Mammary epithelial cell (primary cell): ENCODE measurements at places on chromosomes 1 and 21. TPM values are rescaled to one million over a fixed set of nuclear protein-coding genes. Genes with fewer than 3 reads are reported as not detected.

The USH2A gene
- total RNA-seq, result not detected in 2 replicates

The ZNF697 gene
- 7.3 TPM for total RNA-seq

The GBP6 gene
- total RNA-seq, result 7.0 TPM

The C1orf185 gene
- not detected in 2 replicates for total RNA-seq

The GLRX2 gene
- total RNA-seq, result 6.7 TPM

The NUP210L gene
- under 0.01 TPM for total RNA-seq

The SLC27A3 gene
- 3.2 and 6.9 TPM in 2 replicates for total RNA-seq

The RNU1-2 gene
- 1,042 and 1,398 TPM in 2 replicates for total RNA-seq

The OR2T8 gene
- not detected in 2 replicates for total RNA-seq

The ADCY10 gene
- total RNA-seq, result 0.17 TPM

The TBCE gene
- 15.8 TPM for total RNA-seq

The BSND gene
- total RNA-seq, result not detected in 2 replicates

The ATXN7L2 gene
- 0.83 TPM for total RNA-seq

The ENSA gene
- 175 and 178 TPM in 2 replicates for total RNA-seq

The GCSAML gene
- not detected for total RNA-seq

The PCAT6 gene
- 4.1 and 5.6 TPM in 2 replicates for total RNA-seq

The LAPTM5 gene
- not detected for total RNA-seq

The MDM4 gene
- 21.7 TPM for total RNA-seq

The SLC44A5 gene
- 3.2 TPM for total RNA-seq

The CBR3 gene
- 1.2 TPM for total RNA-seq
